ENCODE measurements at places on chromosomes 16 and 17.

DNA sequence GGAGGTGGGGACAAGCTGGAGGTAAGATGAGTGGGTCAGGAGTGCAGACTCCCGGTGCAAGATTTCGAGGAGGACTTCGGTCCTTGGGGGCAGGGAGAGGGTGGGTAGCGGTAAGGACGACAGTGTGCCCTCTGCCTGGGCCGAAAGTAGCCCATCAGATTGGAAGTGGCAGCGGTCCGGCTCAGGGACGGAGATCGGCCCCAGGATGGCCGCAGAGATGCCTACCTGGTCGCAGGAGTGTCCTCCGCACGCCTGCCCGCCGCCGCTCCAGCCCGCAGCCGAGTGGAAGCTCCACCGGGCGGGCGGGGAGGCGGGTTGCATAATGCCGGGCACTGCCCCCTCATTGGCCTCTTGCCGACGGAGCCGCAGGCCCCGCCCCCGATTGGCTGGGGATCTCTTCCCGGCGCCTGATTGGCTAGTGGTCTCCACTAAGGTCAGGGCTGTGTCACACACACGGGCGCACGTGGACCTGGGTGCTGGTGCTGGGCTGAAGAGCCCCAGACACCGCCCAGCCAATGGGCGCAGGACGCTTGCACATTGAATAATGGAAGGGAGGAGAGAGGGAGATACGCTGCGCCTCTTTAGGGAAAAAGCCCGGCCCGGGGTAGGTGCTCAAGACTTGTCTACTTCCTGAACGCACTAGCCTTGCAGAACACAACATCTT is at the start of gene PER1:
Gene PER1, minus strand, starts transcription at position 293 of the 664 bp plus-strand sequence. CDS start 1,698 bp downstream, outside the sequence.
- DNase-seq = peak; percentile 75

- DNase-seq = peak; percentile 15
Observed at GRCh38 chr17:2244545-2245525, 58.8 kb downstream of the SMG6 start.

- DNase-seq = no peak
Observed at GRCh38 chr16:80623376-80623775, 82.6 kb downstream of the DYNLRB2 start.

DNA sequence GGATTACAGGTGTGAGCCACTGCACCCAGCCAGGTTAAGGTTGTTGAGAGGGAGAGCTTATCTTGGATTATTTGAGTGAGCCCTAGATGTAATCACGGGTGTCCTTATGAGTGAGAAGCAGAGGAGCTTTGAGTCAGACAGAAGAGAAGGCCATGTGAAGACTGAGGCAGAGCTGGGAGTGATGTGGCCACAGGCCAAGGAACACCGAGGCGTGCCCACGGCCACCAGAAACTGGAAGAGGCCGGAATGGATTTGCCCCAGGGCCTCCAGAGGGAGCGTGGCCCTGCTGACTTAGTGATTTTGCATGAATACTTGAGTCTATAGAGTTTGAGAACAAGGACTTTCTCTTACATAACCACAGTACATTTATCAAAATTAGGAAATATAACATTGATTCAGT is 137.7 kb downstream of the RPTOR start:
- no peak for DNase-seq

DNA sequence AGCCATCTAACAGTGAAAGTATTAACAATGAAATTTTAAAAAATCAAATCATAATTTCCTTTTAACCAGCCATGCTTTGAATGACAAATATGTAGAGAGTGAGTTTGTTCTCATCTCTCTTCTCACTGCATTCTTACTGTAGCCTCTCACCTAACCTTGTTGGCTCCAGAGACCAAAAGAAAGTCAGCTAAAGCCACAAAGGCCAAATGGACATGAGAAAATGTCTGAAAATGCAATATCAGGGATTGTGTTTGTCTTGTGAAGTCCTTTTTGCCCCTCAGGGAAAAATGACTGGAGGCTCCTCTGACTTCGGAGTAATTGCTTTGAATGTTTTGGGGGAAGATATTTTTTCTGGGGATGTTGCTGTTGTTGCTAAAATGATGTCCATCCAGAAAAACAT is 166.3 kb downstream of the SLC39A11 start:
- no peak for DNase-seq

GRCh38 chr17:40901981-40902474 is 17.0 kb upstream of the KRT20 start:
- peak; percentile 57 for DNase-seq

DNA sequence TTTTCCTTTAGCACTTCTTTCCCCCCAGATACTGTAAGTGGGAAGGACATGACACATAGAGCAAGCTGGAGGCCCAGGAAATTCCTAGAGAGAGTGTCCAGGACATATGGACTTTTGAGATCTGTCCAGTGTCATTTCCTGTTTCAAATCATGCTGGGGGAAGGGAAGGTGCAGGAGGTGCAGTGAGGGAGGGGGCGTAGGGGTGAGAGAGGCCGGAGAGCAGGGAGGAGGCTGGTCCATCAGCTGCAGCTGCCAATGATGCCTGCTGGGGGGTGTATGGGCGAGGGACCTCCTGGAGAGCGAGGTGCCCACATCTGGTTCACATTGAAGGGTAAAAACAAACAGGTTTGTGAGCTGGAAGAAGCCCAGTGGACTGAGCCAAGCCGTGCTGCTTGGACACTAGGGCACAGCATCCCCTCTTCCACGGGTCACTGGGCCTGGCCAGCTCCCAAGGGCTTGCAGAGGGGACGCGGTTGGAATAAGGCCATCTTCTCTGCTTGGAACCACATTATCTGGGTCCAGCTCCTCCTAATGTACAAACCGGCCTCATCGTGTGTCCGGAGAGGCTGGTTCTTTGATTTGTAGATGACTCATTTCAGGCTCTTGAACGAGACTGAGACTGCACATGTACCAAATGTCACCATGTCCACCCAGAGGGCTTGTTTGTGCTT is 70.4 kb upstream of the SMURF2 start:
- no peak for DNase-seq

- DNase-seq = no peak
Observed at GRCh38 chr17:38465391-38466345, 37.4 kb downstream of the ARHGAP23 start.

DNA sequence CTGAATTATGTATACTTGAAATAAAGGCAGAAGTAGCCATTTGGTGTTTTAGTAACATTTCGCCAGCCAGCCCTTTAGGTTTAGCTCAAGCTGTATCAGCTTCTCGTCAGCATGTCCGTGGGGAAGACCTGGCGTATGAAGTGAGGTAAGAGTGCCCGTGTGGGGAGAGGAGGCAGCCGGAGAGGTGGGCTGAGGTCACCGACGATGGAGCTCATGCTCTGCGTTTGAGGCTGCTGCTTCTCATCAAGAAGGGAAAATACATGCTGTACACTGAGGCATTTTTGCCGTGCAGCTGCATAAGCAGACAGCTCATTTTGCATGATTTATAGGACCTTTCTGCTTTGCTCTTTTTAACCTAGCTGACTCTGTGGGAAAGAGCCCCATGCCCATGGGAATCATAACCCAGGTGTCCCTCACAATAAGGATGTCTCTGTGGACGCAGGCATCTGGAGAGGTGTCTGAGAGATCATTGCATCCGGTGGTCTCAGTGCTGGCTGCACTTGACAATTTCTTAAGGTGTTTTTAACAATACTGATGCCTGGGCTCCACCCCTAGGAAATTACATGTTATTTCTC is 179.1 kb downstream of the ABCC12 start:
- DNase-seq = no peak

- no peak for DNase-seq
Observed at GRCh38 chr17:50273654-50274040, 619 bp upstream of the TMEM92 start.

GRCh38 chr16:68848786-68849185 is 5.5 kb downstream of the TANGO6 start:
- no peak for DNase-seq

- no peak for DNase-seq
Observed at GRCh38 chr17:17547210-17547764, 44.2 kb downstream of the PEMT start.

DNA sequence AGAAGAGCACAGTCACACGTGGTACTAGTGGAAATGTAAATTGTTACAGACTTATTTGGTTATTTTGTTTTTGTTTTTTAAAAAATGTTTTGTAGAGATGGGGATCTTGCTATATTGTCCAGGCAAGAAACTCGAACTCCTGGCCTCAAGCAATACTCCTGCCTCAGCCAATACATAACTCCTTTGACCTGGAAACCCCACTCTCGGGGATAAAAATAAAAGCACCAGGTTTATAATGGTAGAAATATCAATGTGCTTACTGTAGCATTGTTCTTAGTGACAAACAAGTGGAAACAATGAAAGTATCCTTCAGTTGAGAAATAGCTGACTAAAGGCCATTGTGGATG is 11.7 kb upstream of the ERN2 start:
- no peak for DNase-seq

DNA sequence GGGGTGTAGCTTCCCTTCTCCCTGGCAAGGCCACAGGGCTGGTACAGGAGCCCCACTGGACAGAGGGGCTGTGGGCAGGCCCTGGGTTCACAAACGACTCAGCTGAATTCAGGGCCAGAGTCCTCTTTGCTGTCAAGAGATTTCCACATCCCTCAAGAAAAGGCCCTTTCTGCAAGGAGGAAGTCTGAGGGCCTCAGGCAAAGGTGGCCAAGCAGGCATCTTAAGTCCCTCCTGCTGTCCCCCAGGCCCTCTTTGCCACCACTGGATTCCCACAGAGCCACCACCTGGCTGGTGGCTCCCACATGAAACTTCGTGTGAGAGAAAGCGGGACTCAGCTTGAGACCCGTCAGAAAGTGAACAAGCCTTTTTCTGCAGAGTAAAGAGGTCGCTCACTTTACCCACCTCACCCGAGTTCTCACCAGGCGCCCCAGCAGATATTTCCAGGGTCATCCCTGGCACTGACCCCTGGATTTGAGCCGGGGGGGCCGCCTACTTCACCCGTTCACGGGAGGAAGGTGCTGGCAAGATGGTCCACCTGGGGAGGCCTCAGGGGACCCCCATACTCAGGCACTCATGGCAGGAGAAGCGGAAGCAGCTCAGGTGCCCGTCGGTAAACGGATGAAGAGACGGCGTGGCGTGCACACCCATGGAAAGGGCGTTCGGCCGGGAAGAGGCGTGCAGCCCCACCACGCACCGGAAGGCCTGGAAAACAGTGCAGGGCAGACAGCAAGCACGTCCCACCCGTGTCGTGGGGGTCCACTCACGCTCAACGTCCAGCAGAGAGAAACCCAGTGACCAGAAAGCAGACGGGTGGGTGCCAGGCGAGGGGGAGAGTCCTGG is 3.6 kb downstream of the RNF166 start:
- no peak for DNase-seq

DNA sequence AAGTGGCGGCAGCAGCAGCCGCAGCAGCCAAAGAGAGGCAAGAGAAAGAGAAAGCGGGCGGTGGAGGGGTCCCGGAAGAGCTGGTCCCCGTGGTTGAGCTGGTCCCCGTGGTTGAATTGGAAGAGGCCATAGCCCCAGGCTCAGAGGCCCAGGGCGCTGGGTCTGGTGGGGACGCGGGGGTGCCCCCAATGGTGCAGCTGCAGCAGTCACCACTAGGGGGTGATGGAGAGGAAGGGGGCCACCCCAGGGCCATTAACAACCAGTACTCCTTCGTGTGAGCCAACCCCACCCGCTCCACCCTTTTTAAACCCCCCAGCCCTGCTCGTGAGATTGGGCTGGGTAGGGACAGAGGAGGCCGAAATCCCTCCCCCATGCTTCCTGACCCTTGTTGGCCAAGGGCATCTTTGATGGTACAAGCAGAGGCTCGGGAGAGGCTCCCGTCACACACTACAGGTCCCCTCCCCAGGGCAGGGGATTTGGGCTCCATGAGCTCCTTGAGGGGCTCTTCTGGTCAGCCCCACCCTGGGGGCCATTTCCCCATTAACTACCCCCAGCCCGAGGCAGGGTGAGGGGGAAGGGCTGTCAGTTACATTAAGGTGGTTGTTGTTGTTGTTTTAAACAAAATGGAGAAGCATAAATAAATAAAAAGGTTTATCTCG is 4.6 kb upstream of the ATP2A1 start:
- DNase-seq = no peak

- DNase-seq = no peak
Observed at GRCh38 chr16:28497386-28497785, 2.9 kb downstream of the APOBR start.

GRCh38 chr17:80701730-80702129 is 157.1 kb downstream of the RPTOR start:
- DNase-seq = no peak

- DNase-seq = no peak
Observed at GRCh38 chr17:4475463-4475862, 23.2 kb upstream of the SPNS2 start.

DNA sequence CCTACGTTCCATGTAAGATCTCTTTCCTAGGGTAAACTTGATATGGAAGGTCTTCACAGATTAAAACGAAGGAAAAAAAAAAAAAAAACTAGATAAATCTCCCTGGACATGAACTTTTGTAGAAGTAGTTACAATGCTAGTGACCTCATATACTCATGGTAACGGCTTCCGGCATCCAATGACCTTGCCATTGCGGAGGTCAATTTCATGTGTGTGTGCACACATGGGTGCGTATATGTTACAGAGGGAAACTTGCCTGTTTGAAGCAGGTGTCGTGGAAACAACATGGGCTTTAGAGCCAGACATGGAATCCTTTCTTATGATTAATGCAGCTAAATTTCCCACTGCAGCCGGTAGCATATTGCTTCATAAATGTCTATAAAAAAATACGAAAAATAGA is 435.5 kb downstream of the MAF start:
- DNase-seq = no peak

- DNase-seq = no peak
Observed at GRCh38 chr17:49229805-49230600, 584 bp downstream of the PHOSPHO1 start.

- DNase-seq = no peak
Observed at GRCh38 chr17:4162321-4162720, 19.3 kb downstream of the CYB5D2 start.

DNA sequence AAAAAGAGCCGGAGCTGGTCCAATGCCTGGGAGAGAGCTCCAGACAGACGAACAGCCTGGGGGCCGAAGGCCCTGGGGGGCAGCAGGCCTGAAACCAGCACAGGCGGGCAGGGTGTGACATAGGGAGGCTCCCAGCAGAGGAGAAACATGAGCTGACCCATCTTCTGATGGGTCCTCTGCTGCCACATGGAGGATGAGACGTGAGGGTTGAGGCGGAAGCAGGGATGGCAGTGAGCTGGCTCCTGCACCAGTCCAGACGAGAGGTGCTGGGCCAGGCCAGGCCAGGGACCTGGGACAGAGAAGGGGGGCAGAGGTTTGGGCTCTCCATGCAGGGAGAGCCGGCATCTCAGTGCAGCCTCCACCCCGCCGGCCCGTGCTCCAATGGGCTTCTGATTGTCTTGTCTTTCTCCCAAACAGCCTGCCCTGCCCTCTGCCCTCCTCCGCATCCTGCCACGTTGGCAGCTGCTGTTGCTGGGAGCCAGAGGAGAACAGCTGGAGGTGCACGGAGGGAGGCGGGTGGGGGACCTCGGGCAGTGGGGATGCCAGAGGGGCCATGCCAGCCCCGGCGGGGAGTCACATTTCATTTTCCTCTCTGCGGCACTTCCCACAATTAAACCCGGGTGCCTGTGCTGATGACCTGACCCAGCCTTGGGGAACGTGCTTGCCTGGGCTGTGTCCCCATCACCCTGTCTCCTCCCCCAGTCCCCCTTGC is 139.1 kb upstream of the GSE1 start:
- no peak for DNase-seq

All from NCI-H774 (cell line).